ENCODE measurements at places on chromosomes 16 and 17.

- DNase-seq, result no peak
Measured at GRCh38 chr17:35404360-35404759, 27.9 kb downstream of the SLFN12 start.

- DNase-seq, result no peak
Measured at GRCh38 chr17:75842963-75843576, 1.1 kb downstream of the UNC13D start.

DNA sequence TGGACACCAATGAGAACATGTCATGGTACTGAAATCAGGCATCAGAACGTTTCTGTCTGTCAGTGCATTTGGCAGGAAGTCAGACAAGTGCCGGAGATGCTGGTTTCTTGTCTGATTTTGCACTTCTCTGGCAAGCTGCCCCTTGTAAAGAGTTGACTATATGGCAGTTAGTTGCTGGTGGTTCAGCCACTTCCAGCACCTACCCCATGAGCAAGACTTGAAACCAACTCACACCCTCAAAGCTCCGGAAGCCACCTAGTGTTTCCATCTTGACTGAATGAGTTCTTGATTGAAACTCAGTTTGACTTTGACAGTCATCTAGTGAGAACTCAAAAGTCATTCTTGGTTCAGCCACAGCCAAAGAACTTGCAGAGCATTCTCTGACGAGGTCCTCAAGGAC is 225.1 kb downstream of the SPECC1 start:
- DNase-seq, result no peak

GRCh38 chr16:81061871-81062608 is 15.0 kb downstream of the C16orf46 start:
- DNase-seq, result no peak

- no peak for DNase-seq
Measured at GRCh38 chr17:80924807-80925610, 66.6 kb upstream of the CHMP6 start.

DNA sequence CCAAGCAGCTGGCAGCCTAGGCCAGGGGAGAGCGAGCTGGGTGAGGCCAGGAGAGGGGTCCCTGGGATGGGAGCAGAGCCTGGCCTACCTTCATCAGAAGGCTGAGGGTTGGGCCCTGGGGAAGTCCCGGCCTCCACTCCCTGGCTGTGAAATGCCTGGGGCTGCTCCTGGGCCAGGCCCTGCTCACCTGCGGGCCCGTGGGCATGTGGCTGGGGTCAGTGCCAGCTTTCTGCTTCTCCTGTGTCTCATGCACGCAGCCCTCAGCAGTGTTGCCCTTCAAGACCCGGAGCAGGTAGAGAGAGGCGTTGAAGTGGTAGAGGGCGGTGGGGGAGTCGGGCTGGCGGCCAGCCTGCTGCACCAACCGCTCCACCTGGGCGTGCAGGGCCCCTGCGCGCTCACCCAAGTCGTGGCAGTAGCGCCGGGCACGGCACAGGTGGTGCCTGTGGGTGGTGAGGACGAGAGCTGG is 12.4 kb downstream of the MYBBP1A start:
- DNase-seq, result no peak

DNA sequence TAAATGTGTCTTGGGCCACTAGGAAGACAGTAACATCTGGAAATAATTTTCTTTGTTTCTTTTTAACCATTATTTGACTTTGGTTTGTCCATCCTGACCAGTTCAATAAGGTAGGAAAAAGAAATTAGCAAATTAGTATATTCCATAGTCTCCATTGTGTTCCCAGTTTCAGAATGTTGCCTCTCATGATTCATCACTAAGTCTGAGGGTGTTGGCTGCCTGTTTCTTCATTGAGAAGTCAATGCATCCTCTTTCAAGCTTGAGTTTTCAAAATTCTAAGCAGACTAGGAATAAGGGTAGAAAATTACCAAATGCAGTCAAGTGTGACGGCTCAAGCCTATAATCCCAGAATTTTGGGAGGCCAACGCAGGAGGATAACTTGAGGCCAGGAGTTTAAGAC is 41.9 kb downstream of the ZFHX3 start:
- no peak for DNase-seq

DNA sequence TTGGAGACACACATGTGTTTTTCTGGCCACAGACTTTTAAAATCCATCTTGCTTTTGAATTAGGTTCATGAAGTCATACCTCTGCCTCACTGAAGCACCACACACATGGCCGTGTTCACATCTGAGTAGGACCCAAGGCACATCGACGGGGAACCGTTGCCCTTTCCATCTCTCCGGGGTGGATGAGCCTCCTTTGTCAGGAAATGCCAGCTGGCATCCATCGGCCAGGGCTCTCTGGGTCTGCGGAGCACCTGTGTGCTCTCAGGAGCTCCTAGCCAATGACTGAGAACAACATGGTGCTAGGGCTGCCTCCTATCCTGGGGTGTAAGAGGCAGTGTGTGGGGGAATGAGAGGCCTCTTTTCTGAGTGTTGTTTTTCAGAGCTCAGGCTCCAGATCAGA is 24.5 kb upstream of the NKD1 start:
- no peak for DNase-seq

DNA sequence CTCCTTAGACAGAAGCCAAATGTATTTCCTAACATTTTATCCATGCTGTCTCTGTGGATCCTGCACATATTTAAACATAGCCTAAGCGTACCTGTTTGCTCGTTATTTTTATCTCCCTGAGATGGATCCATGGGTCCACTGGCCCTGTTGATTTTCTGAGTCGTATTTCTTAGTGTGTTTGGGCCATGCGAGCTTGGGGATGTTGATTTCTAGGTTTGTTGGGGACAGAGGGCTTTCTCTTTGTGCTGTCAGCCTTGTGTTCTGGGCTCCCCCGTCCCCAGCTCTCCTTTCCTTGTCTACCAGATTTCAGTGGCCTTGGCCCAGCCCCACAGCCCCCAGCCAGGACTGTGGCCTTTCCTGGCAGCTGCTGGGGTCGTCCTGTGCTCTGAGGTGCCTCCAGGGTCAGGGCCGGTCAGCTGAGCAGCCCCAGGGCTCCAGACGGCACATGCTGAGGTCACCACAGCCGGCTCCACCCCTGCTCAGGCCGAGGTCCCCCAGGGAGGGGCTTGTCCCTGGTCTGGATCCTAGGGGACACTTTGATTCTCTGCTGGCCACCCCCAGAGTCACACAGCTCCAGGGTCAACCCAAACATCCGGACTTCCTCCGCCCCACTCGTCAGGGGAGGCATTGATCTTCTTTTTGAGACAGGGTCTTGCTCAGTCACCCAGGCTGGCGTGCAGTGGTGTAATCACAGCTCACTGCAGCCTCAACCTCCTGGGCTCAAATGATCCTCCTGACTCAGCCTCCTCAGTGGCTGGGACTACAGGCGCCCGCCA is 4.4 kb downstream of the SSTR5 start:
- no peak for DNase-seq

- no peak for DNase-seq
Measured at GRCh38 chr16:70754851-70755600, 45.9 kb downstream of the VAC14 start.

Measured in OCI-LY7 (cell line).